Activated naive CD4-positive, alpha-beta T cell treated with anti-CD3 and anti-CD28 coated beads, Interleukin-2, amount 50 U/mL, for 16 hours (primary cell): ENCODE measurements at places on chromosomes 16 and 17.
A peak's percentile ranks its signal among the peaks of the same experiment; 100 is the strongest.

DNA sequence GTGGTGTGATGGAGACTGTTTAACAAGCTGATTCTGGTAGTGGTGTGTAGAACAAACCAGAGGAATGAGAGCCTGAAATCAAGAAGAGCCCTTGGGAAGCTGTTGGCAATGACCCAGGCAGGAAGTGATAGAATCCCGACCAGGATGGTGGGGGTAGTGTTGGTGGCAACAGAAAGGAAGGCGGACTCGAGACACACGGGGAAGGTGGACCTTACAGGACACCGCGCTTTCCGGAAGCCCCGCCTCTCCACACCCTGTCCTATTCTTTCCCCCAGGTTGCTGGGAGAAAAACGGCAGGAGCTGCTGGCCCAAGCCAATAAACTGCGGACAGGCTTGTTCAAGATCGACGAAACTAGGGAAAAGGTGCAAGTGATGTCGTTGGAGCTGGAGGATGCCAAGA is 30.0 kb upstream of the KDM6B start:
- no peak for DNase-seq

- DNase-seq = no peak
These were observed 78.7 kb downstream of the CRISPLD2 start for GRCh38 chr16:84898447-84898846.

DNA sequence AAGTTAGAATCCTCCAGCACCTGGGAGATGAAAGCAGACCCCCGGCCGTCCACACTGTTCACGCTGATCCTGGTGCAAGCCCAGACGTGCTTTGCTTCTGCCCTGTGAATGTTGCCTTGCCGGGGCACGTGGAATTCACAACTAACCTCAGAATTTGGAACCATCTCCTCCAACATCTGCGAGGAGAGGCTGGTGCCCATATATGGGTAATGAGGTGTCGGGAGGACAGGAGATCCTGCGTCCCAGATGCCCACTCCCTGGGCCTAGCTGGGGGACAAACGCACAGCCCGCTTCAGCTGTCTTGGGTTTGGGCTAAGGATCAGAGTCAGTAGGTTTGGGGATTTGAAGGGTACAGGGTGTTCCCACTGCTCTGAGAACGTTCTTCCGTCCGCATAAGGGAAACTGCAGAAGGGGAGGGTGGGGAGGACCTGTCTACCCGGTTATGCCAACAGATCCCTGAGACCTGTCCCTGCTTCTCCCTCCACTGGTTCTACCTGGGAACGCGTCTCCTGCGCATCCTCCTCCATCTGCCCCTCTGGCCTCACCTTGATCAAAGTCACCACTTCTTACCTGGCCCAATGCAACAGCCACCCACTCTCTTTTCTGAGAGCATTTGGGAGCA is 14.1 kb downstream of the PPL start:
- no peak for DNase-seq

DNA sequence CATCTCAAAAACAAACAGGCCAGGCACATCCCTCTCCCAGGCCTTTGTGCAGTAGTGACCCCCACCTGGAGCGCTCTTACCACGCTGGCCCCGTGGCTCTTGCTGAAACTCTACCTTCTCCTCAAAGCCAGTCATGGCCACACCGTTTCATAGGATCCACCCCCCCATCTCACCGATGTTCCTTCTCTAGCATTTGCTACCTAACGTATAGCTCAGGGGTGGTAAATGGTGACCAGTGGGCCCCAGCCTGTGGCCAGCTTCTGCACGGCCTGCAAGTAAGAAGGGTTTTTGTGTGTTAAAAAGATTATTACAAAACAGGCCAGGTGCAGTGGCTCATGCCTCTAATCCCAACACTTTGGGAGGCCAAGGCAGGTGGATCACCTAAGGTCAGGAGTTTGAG is 43.8 kb downstream of the RMI2 start:
- DNase-seq = no peak

GRCh38 chr17:80605326-80606066 is 60.9 kb downstream of the RPTOR start:
- DNase-seq = peak; percentile 67

- no peak for DNase-seq
These were observed 22.7 kb downstream of the ZNF768 start for GRCh38 chr16:30503403-30504296.

GRCh38 chr17:42901535-42902229 is 1.1 kb downstream of the G6PC1 start:
- DNase-seq = no peak

GRCh38 chr16:80433623-80434022 is 107.2 kb upstream of the DYNLRB2 start:
- no peak for DNase-seq

GRCh38 chr17:968812-969730 is 10.5 kb downstream of the NXN start:
- no peak for DNase-seq

- no peak for DNase-seq
These were observed 231.2 kb downstream of the MSI2 start for GRCh38 chr17:57487573-57487972.

GRCh38 chr17:48814504-48814903 is 2.5 kb downstream of the TTLL6 start:
- peak; percentile 60 for DNase-seq

DNA sequence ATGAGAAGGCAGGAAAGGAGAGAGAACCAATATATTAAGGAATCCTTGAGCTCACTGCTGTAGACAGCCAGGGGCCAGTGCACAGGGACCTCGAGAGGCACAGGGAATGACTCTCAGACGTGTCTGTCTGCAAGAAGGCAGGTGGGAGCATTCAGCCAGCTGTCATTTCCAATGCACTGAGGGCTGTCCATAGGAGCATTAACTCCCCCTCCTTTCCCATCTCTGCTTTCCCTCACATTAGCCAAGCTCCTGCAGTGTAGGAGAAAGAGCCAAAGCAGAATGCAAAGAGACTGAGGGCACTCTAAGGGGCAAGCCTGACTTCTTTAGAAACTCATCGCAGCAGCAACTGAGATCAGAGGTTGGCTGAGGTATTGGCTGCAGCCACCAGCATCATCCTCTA is 218.3 kb downstream of the CDH13 start:
- DNase-seq = no peak

GRCh38 chr17:76927577-76927976 is 59.4 kb downstream of the MGAT5B start:
- no peak for DNase-seq

DNA sequence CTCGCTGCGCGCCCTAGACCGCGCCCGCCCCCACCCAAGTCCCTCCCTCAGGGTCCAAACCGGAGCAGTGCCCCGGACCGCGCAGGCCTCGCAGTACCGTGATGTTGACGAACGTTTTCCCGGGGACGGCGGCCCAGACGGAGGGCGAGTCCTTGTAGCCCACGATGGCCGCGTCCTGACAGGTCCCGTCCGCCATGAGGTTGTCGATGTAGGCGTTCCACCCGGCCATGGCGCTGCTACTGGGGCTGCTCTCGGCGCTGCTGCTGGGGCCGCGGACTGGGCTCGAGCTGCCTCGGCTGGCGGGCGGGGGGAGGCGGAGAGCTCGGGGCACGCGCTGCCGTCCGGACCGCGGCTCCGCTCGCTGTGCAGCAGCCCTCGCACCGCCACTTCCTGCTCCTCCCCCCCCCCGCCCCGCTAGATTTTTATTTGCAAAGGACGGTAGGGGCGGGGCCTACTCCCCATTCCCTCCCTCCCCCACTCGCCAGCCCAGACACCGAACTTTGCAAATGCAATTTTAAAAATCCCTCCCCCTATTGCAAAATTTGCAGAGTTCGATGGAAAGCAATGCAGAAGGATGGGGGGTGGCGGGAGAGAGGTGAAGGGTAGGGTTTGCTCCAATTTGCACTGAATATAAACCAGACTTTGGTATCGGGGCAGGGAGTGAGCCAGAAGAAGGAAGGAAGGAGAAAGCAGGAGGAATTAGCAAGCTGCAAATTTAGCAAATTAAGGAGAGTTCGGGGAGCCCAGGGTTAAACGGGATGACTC is at the start of gene PFN1:
Gene PFN1, minus strand, starts transcription at position 365 of the 765 bp plus-strand sequence. Its CDS starts 136 bp downstream, at position 229.
- DNase-seq = peak; percentile 93

DNA sequence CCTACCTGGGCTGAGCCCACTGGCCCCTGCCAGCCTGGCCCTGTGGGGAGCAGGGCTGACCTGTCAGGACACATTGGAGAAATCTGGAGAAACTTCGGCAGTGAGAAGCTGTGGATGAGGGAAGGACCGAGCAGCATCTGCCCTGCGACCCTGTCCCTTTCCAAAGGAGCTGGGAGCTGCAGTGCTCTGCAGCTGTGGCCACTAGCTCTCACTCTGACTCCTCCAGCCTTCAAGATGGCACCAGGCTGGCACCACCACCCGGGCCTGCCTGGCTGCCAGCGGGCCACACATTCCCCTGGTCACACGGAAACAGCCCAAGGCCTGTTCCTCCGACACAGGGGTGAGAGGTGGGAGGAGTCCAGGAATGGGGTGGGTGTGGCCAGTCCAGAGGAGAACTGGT is 30.1 kb downstream of the CD300LG start:
- no peak for DNase-seq

DNA sequence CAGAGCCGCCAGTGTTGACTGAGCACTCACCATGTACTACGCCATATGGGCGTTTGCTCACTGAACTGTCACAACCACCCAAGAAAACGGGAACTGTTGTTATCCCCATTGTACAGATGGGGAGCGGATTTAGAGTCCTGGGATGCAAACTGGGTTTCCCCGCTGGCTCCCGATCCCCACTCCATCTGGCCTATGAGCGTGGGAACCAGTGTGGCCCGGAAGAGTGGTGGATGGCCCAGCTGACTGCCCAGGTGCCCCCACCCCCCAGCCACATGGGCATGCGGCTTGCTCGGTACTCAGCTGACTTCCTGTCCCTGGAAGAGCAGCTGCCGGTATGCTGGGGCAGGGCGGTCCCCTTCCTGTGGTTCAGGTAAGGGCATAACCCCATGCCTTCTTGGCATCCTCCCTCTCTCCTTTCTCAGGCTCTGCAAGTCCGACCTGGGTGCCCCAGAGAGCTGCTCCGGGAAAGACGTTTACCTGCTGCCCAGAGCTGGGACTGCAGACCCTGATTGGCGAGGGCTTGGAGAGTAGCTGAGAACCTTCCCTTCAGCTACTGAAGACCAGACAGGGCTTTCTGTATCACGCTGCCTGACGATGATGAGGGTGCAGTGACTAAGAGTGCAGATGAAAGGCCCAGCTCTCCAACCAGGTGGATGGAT is 16.2 kb downstream of the SOCS3 start:
- peak; percentile 62 for DNase-seq

- no peak for DNase-seq
These were observed 6.3 kb upstream of the RNF227 start for GRCh38 chr17:7922269-7922844.

DNA sequence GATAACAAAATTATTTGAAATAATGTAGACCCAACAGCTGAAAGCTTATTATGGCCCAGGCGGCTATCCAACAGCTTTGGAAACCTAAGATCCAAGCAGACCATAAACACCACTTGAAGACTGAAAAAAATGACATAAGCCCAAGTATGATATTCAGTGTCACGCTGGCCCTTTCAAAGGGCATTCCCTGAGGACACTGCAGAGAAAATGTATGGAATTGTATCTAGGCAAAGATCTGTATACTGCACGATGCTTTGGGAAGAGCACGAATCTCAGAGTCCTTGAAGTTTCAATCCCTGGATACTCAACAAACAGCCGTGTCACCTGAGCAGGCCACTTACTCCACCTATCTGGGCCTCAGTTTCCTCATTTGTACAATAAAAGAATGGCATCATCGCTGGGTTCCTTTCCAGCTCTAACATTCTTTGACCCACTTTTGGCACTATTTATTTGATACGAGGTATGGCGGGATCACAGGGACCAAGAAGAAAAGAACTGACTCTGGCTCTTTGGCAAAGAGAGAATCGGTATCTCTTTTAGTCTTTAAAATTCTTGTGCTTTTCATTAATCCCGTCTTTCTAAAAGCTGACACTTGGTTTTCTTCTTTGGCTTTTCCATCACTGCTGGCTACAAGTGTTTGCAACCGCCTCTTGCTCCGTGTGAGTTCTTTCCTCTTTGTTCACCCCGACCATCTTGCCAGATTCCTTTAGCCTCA is 1.2 kb downstream of the STAT5B start:
- no peak for DNase-seq

DNA sequence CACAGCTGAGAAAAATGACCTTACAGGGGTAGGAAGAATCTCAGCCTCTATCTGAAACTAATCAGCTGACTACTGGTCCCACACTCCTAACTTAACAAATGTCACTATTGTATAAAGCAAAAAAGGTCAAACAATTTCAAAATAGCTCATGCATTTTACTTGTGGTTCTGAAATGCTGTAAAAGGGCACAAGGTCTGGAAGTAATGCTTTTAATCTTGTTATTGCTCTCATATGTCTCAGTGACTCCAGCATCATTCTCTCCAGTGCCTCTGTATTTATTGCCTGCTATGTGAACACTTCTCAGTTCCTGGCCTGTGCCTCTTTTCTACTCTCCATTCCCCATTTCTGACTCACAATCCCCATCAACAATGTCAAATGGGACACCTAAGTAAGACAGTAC is 937.7 kb downstream of the CDH11 start:
- no peak for DNase-seq

DNA sequence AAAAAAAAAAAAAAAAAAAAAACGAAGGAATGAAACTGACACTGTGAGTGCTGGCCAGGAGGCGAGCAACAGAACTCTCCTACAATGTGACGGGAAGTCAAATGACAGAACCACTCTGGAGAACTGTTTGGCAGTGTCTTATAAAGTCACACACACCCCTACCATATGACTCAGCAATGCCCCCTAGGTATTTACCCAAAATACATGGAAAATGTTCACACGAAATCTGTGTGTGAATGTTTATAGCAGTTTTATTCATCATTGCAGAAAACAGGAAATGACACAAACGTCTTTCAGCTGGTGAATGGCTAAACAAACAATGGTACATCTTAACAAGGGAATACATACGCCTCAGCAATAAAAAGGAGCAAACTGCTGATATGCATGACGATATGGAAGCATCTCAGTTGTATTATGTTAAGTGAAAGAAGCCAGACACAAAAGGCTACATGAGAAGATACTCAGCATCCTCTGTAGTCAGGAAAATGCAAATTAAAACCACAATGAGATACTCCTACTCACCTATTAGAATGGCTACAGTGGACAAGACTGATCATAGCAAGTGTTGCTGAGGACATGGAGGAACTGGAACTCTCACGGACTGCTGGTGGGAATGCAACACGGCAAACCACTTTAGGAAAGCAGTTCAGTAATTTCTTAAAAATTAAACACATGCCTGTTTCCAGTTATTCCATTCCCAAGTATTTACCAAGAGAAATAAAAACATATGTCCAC is 74.7 kb downstream of the TBC1D16 start:
- no peak for DNase-seq

- no peak for DNase-seq
These were observed 40.4 kb upstream of the RBFOX3 start for GRCh38 chr17:79651266-79651665.
